B cell (primary cell): ENCODE measurements at places on chromosomes 11 and 22. TPM values are rescaled to one million over a fixed set of nuclear protein-coding genes. Genes with fewer than 3 reads are reported as not detected.

Gene FAT3
- not detected in 2 replicates for total RNA-seq

Gene CCND1
- 7.7 and 8.8 TPM in 2 replicates for total RNA-seq

Gene TCN1
- not detected in 2 replicates for total RNA-seq

GRCh38 chr11:30487200-30487898 is 98.8 kb downstream of the MPPED2 start:
- DNase-seq, result no peak

DNA sequence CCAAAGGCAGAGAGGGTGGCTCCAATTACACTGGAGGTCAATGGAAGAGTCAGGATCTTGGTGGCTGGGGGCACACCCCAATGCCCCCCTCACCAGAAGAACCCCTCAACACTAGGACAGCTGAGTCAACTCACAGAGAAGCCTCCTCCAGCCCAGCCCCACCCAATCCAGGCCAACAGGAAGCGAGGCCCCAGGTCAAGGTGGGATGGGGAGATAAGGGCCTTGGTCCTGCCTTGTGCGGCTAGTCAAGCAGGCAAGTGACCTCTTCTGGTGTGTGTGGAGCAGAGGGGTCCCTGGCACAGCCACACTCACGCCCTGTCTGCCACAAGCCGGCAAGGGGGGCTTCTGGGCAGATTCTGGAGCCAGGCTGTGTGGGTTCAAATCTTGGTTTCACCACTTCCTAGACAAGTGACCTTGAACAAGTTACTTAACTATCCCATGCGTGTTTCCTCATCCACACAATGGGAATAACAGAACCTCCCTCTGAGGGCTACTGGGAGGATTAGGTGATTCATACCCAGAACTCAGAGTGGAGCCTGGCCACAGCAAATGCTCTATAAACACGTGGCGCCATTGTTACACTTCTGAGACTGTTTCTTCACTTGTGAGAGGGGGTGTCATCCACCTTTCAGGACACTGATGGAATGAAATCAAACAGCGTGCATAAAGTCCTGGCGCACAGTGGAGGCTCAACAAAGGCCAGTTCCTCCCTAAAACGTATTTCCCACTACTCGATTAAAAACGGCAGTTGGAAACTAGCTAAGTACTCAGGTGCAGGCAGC is 3.2 kb downstream of the TTLL12 start:
- DNase-seq, result no peak
